ENCODE measurements at places on chromosomes 13 and 19.

- DNase-seq: no peak
Measured at GRCh38 chr19:34066007-34066643, 106.2 kb upstream of the LSM14A start.

- DNase-seq: peak; percentile 22
Measured at GRCh38 chr19:7292950-7293761, 1.1 kb downstream of the INSR start.

GRCh38 chr19:39110263-39110967, 15.2 kb upstream of the PAK4 start:
- DNase-seq: peak; percentile 55

- no peak for DNase-seq
Measured at GRCh38 chr19:45592366-45592765, 7.8 kb upstream of the OPA3 start.

DNA sequence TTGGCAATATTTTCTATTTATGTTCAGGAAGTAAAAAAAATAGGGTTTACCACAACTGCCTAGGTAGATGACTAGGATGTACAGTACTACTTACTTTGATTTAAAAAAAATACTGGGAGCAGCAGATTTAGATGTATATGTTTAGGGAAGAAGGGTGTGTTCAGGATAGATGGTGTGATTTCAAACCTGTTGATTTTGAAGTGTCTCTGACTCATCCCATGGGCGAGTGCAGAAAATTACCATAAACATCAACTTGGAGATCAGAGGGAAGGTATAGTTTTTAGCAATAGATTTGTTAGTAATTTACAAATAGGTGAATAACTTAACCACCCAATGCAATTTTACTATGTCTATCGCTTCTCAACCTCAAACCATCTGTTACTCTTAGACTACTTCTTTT, 214.8 kb downstream of the NDFIP2 start:
- no peak for DNase-seq

DNA sequence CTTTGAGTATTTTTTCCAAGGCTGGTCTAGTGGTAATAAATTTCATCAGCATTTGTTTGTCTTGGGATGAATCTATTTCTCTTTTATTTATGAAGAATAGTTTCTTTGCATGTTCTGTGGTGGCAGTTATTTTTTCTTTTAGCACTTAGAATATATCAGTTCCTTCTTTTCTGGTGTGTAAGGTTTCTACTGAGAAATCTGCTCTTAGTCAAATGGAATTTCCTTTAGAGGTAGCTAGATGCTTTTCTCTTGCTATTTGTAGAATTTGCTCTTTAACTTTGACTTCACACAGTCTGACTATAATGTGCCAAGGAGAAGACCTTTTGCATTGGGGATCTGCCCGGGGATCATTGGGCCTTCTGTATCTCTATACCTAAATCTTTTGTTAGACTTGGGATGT, 4.1 kb upstream of the SIGLEC6 start:
- peak; percentile 17 for DNase-seq

DNA sequence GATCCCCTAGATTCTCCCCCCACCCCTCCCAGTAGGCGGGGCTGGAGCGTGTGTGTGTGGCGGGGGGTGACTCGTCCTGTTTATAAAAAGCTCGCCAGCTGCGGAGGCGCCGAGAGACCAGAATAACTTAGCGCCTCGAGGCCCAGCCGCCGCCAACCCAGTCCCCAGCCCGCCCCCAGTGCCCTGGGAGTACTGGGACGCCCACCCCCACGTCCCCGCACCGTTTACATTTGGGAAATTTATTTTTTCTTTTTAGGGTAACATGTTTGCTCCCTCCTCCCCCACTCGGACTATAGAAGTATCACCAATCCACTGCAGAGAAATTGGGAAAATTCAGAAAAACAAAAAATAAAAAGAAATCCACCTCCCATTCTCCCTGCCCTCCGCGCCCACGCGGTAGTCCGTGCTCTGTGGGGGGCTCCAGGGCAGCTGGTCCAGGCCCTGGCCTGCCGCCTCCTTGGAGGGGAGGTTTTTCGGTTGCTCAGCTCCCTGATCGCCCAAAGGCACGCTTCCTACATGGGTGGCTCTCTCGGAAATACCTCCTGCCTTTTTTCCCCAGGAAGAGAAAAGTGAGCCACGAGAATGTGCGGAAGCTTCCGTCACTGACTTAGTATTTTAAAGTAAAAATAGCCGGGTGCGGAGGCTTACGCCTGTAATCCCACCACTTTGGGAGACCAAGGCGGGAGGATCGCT, 1.5 kb upstream of the RAB3A start:
- peak; percentile 68 for DNase-seq

DNA sequence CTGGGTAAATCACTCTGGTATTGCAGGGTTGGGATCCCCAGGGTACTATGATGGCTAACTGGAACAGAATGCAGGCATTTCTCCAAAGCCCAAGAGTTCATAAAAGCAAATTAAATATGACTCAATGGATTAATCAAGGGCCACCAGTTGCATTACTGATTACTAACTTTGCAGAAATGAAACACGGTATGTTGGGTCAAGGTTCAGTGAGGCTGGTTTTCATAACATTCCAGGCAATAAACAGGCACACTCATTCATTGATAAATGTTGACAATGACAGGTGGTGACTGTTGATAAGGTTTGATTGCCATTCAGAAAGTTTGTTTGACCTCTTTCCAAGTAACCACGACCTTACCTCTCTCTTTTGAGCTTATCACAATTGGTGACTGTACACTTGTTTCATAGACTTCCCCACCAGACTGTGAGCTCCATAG, 506 bp upstream of the AP1M1 start:
- DNase-seq: no peak

DNA sequence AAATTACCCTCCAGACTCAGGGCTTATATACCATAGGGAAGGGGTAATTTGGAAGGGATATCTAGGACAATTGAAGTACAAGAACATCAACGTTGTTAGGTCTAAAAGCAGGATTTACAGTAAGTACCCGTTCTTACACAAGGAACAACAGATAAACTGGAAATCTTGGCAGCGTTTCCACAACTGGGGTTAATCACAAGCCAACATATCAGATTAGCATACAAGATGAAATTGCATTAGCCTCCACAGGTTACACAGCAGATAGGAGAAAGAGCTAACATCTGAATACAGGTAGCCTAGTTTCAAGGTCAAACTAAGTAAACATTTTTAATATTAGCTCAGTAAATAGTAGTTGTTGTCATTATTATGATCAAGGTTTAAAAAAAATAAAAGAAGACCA, 1214.0 kb upstream of the PCDH20 start:
- no peak for DNase-seq
